ENCODE measurements at places on chromosomes 6 and 20. TPM values are rescaled to one million over a fixed set of nuclear protein-coding genes. Genes with fewer than 3 reads are reported as not detected.

GRCh38 chr6:36514554-36515456 lies 32.5 kb downstream of the STK38 start:
- no peaks in the 10 kb centered on the region for H3K27me3 ChIP-seq
- H3K27ac ChIP-seq = no peak overlapping the region
- no peak overlapping the region for H3K4me3 ChIP-seq
- H3K36me3 ChIP-seq = peaks cover 5% of the 10 kb centered on the region

Gene TAGAP
- total RNA-seq = not detected

DNA sequence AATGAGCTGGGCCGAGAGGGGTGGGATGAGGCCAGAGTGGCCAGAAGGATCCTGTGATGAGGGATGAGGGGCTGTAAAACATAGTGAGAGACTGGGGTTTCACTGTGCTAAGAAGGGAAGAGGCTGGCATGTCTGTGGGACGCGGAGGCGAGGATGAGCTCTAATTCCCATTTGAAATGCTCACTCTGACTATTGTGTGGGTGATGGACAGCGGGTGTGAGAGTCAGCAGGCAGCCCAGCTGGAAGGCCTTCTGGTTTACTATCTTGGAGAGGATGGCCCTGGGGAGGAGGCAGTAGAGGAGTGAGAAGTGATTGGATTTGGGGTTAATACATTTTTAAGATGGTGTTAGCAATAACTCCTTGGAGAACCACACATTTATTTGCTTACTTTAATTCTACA lies 9.5 kb upstream of the MICA start:
- H3K36me3 ChIP-seq = no peaks in the 10 kb centered on the region
- no peak for DNase-seq
- no peak overlapping the region for H3K27ac ChIP-seq

- H3K27ac ChIP-seq = peak within 1 kb of the TSS; percentile 24
- H3K36me3 ChIP-seq = no peaks in the 10 kb centered on the region
- peaks cover 15% of the 10 kb centered on the region for H3K4me1 ChIP-seq
- DNase-seq = peak; percentile 73
- no peaks in the 10 kb centered on the region for H3K27me3 ChIP-seq
Measured at GRCh38 chr6:5084781-5085647, at the start of gene PPP1R3G. PPP1R3G (plus strand) TSS chr6:5085341; CDS start chr6:5085486, 145 bp downstream.

GRCh38 chr6:73811706-73812105 lies 115.7 kb downstream of the CD109 start:
- no peak overlapping the region for H3K4me3 ChIP-seq
- no peaks in the 10 kb centered on the region for H3K4me1 ChIP-seq

DNA sequence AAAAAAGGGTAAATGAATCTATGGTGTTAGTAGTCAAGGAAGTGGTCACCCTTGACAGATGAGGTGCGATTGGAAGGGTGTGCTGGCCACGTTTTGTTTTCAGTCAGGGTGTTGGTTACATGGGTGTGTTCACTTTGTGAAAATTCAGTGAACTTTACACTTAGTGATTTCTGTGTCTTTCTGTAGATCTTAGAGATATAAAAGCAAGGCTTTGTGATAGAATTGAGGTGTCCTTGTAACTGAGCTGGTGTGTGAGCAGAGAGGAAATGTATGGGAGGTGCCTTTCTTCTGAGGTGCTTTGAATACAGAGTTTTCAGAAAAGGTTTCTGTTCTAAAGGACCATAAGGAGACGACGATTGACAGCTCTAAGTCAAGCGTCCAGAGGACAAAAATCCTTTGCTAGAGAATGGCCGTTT lies 90.5 kb downstream of the SAMD3 start:
- no peaks in the 10 kb centered on the region for H3K36me3 ChIP-seq
- H3K27me3 ChIP-seq = no peaks in the 10 kb centered on the region
- H3K27ac ChIP-seq = no peak overlapping the region
- no peaks in the 10 kb centered on the region for H3K4me1 ChIP-seq
- DNase-seq = no peak

DNA sequence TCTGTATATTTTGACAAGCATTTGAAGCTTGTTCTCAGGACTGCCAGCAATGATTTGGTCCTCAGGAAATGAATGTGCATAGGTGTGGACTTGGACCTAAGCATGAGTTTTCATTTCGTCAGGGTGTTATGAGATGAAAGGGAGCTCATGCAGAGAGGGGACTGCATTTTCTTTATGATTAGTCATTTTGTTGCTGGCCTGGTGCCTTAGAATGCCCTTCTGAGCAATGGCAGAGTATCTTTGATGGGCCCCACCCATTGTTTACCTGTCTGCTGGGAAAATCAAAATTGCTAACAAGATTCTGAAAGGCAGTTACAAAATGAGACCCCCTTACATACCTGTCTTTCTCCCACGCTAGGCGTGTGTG lies 51.5 kb upstream of the MTHFD1L start:
- H3K27me3 ChIP-seq = no peaks in the 10 kb centered on the region
- no peak overlapping the region for H3K27ac ChIP-seq
- DNase-seq = peak; percentile 68
- H3K4me3 ChIP-seq = no peak overlapping the region

GRCh38 chr20:32235331-32236047 lies 27.8 kb downstream of the POFUT1 start:
- H3K27me3 ChIP-seq = no peaks in the 10 kb centered on the region
- no peak overlapping the region for H3K4me3 ChIP-seq
- DNase-seq = no peak
- no peak overlapping the region for H3K27ac ChIP-seq
- H3K36me3 ChIP-seq = peaks cover 20% of the 10 kb centered on the region

DNA sequence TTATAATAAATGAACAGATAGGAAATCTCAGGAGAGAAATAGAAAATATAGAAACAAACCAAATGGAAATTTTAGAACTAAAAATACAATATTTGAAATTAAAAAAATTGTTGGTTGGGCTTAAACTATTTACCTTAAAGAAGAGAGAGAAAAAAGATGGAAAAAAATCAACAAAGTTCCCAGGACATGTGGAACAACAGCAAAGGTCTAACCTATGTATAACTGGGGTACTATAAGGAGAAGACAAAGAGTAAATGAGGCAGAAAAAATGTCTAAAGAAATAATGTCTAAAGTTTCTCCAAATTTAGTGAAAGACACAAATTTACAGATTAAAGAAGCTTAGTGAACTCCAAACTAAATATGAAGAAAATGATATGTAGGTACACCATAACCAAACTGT lies 41.1 kb upstream of the ZBTB24 start:
- no peaks in the 10 kb centered on the region for H3K4me1 ChIP-seq
- no peaks in the 10 kb centered on the region for H3K27me3 ChIP-seq
- DNase-seq = no peak
- H3K4me3 ChIP-seq = no peak overlapping the region
- H3K36me3 ChIP-seq = no peaks in the 10 kb centered on the region

DNA sequence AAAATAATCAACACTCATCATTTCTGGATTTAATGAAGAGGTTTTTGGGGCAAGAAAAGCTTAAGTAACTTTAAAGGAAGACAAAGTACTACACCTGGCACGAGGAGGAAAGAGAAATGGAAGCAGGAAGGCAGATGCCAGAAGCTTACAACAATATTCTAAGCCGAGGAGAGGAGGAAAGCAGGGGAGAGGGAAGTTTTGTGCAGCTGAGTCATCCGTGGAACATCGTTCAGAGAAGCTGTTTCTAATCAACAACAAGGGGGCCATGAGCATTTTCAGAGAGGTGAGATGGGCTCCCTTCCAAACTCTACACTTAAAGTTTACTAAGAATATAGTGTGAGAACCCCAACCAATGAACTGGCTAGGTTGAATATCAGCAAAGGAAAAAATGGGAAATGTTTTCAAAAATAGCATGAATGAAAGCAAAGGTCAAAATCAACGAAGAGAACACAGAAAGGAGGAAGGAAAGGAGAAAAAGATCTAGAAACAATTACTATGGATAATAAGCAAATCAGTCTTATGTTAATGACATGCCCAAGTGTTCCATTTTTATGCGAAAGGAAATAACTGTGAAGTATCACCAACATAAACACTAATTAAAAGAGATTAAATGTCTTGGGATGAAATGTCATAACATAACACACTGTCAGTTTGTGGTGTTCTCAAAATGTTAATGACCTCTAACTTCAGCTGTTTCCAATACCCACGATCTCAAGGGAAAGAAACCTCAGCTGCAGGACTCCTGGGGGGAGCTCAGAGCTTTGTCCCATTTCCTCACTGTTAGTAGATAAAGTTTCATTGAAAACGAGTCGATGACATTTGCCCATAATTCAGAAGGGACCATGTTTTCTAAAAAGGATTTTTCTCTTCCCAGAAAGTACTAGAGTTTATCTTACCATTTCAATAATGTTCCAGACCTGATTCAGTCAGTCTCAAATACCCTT lies 203.4 kb upstream of the STXBP5 start:
- H3K27me3 ChIP-seq = no peaks in the 10 kb centered on the region
- no peak overlapping the region for H3K4me3 ChIP-seq
- DNase-seq = peak; percentile 78
- H3K36me3 ChIP-seq = no peaks in the 10 kb centered on the region

DNA sequence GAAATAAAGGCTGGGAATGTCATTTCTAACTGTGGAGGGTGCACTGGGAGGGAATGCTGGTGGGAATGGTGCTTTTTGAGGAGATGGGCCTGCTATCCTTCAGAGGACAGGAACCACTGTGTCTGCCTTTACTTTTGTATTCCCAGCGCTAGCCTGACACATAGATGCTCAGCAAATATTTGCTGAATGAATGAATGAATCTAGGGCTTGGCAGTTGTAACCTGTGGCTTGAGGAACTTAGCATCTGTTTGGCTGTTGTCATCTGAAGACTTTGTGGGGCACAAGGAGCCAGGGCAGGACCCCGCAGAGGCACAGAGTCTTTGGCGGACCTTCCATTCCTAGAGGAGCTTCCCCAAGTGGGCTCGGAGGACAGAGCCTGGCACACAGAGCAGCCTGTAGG lies 6.1 kb downstream of the TOX2 start:
- no peak for DNase-seq
- H3K4me3 ChIP-seq = no peak overlapping the region
- H3K36me3 ChIP-seq = no peaks in the 10 kb centered on the region
- no peak overlapping the region for H3K27ac ChIP-seq

DNA sequence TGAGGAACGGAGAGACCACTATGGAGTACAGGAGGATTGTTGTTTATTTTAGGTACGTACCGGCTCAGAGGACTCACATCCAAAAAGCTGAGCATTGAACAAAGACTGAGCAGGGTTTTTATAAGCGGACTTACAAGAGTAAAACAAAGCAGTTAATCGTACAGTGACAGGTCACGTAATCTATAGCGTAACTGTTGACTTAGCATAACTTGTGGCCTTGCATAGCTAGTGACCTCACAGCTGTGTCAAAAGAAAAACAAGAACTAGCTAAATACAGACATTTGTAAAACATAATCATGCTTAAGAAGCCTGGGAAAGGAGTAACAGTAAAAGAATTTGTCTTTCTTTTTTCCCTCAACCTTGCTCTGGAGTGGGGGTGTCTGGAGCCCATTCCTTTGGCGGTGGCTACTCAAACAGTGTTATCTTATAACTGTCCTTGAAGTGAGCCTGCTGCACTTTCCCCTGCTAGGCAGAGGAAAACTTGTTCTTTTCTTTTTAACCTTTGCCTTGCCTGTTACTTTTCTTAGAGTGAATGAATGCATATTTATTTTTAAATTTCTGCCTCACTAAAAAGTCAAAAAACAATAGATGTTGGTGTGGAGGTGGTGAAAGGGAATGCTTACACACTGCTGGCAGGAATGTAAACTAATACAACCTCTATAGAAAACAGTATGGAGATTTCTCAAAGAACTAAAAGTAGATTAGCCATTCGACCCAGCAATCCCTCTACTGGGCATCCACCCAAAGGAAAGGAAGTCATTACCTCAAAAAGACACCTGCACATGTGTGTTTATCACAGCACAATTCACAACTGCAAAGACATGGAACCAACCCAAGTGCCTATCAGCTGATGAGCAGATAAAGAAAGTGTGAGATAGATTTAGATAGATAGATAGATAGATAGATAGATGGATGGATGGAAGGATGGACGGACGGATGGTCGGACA lies 109.0 kb downstream of the TAF4 start:
- no peaks in the 10 kb centered on the region for H3K4me1 ChIP-seq
- peaks cover 2% of the 10 kb centered on the region for H3K27me3 ChIP-seq
- H3K36me3 ChIP-seq = no peaks in the 10 kb centered on the region
- H3K27ac ChIP-seq = no peak overlapping the region
- H3K4me3 ChIP-seq = no peak overlapping the region

DNA sequence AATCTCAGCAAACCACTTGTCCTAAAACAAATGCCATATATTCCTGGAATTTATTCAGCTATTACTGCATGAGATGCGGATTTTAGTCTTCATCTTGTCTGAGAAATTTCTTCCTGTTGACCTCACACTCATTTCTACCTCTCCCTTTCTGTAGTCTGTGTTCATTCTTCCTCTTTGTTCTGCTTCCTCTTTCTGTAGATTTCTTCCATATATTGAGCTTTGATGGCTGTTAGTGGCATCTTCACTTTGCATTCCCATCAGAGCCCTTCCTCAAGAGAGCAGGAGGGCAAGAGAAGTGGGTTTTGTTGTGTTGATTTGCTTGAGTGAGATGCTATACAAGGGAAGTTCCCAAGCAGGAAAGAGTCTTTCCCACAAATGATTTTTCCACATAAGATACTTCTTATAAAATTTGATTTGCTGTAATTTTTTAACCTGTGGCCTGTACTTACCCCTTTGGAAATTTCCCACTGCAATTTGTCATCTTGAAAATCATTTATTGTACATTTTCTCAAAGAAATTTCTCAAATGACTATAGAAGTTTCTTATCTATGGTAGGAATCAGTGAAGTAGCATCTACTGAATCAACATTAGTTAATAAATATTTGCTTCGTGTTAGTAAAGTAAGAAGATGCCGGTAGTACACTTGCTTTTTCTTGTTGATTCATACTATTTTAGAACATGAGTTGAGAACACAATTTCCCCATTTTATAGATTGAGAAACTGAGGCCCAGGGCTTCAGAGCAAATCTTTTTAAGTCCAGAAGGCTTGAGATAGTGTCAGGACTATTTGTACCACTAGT lies 43.8 kb downstream of the MAP3K4 start:
- no peak overlapping the region for H3K4me3 ChIP-seq
- no peak for DNase-seq
- H3K4me1 ChIP-seq = peaks cover 14% of the 10 kb centered on the region
- H3K27ac ChIP-seq = no peak overlapping the region
- no peaks in the 10 kb centered on the region for H3K27me3 ChIP-seq

GRCh38 chr6:75913040-75913439 lies 159.4 kb downstream of the IMPG1 start:
- no peaks in the 10 kb centered on the region for H3K4me1 ChIP-seq
- no peaks in the 10 kb centered on the region for H3K27me3 ChIP-seq
- H3K27ac ChIP-seq = no peak overlapping the region
- H3K4me3 ChIP-seq = no peak overlapping the region
- no peak for DNase-seq

Gene PSORS1C2
- not detected for total RNA-seq

GRCh38 chr20:31515072-31515774 lies 981 bp downstream of the HM13 start:
- peak overlapping the region; percentile 96 for H3K27ac ChIP-seq
- no peaks in the 10 kb centered on the region for H3K27me3 ChIP-seq
- H3K4me1 ChIP-seq = peaks cover 10% of the 10 kb centered on the region
- DNase-seq = no peak

Gene MDC1
- total RNA-seq = 5.0 TPM

Gene PGC
- not detected for total RNA-seq

- H3K27ac ChIP-seq = peak overlapping the region; percentile 98
- H3K4me1 ChIP-seq = peaks cover 11% of the 10 kb centered on the region
- peak overlapping the region; percentile 84 for H3K4me3 ChIP-seq
- peaks cover 18% of the 10 kb centered on the region for H3K36me3 ChIP-seq
Measured at GRCh38 chr20:63863798-63864544, 1.1 kb upstream of the TPD52L2 start.

- H3K4me1 ChIP-seq = no peaks in the 10 kb centered on the region
- no peaks in the 10 kb centered on the region for H3K36me3 ChIP-seq
- H3K4me3 ChIP-seq = no peak overlapping the region
- no peaks in the 10 kb centered on the region for H3K27me3 ChIP-seq
Measured at GRCh38 chr6:20389066-20389465, 12.6 kb upstream of the E2F3 start.
